DMS79 (cell line): ENCODE measurements at places on chromosomes 11 and 22.

DNA sequence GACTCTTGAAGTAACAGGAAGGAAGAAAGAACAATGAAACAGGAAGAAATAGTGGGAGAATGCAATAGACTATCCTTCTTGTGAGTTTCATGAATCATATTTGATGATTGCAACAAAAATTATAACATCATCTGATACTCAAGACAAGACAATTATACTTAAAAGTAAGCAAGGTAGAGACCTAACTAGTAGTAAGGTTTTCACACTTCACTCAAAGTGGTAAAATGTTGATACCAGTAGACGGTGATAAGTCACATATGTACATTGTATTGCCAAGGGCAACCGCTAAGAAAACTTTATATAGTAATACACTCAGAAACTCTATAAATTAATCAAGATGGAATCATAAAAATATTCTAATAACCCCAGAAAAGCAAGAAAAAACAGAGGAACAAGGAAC lies 107.8 kb downstream of the CYP2R1 start:
- DNase-seq, result no peak

GRCh38 chr11:17745023-17745772 lies 10.6 kb downstream of the KCNC1 start:
- no peak for DNase-seq

GRCh38 chr11:21258414-21258813 lies 589.0 kb downstream of the NELL1 start:
- DNase-seq, result no peak

GRCh38 chr11:43905813-43906241 lies 25.2 kb downstream of the ALKBH3 start:
- no peak for DNase-seq

DNA sequence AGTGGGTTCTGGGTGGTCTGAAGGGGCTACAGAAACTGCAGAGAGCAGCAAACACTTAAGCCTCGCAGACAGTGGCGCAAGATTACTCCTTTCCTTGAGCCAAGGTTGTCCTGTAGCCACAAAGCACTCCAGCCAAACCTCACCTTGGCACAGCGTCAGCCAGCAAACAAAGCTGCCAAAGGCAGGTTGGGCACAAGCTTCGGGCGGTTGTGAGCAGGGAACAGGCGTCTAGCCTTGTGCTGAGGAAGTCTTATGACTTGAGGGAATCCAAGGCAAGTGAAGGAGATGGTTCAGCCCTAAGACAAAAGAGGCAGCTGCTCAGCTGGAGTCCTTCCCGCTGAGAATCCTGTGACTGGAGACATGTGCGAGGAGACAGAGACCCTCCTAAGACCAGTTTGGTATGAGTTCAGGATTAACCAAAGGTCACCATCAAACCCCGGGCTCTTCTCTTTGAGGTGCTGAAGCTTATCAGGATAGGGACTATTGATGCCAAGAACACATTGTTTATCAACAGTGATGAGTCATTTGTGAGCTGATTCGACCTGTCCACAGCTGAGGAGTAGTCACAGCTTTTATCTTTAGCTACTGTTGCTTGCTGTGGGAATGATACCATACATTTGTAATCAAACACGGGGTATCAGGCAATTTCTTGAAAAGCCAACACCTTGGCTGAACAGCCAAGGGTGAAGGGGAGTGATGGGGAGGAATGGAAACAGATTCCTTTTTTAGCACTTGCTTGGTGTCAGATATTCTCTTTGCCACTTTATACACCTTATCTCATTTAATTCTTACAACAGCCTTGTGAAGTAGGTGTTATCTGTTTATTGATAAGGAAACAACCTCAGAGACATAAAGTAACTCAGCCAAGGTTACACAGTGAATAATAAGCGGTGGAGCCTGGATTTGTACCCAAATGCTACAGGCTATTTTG lies 4.6 kb downstream of the ADM start:
- DNase-seq, result peak; percentile 79

DNA sequence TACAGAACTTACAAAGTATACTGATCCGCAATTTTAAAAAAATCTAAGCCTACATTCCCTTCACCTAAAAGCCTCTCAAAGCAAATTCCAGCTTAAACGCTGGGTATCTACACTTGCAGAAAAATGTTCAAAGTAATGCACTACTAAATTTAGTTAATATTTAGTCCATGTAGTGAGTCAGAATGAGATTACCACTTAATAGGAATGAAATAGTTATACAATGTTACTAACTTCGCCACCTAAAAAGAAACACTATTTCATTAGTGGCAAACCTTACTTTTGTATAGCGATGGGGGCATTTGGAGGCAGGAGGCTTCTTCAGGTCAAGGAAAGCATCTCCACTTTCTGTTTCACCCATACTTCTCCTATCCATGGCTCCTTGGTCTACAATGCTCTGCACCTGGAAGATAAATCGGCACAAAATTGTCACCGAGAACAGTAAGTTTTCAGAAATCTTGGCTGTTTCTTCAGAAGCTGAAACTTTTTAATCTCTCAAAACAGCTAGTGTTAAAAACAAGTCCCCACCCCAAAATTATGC lies 1.2 kb downstream of the EIF4ENIF1 start:
- DNase-seq, result no peak
